ENCODE measurements at places on chromosomes 7 and 10. TPM values are rescaled to one million over a fixed set of nuclear protein-coding genes. Genes with fewer than 3 reads are reported as not detected.

DNA sequence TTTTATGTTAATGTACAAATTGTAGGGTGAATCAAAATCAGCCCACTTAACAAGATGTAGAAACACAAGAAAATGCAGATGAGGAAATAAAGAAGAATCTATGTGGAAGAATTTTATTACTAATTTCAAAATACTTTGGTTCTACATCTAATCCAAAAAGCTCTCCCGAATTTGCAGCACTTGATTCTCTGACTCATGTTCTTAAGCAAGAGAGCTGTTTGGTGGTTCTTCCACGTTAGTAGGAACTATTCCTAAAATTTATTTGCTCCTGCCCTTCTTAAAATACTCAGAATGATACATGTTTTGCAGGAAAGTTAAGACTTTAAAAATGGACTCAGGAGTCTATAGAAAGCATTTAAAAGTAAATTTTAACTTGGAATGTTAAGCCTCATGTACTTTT is 91.8 kb downstream of the ZMYND11 start:
- DNase-seq: no peak

- DNase-seq: no peak
These were observed 494.1 kb upstream of the SEMA3A start for GRCh38 chr7:84688671-84689070.

GRCh38 chr10:7255517-7255916 is 155.3 kb downstream of the SFMBT2 start:
- DNase-seq: no peak

DNA sequence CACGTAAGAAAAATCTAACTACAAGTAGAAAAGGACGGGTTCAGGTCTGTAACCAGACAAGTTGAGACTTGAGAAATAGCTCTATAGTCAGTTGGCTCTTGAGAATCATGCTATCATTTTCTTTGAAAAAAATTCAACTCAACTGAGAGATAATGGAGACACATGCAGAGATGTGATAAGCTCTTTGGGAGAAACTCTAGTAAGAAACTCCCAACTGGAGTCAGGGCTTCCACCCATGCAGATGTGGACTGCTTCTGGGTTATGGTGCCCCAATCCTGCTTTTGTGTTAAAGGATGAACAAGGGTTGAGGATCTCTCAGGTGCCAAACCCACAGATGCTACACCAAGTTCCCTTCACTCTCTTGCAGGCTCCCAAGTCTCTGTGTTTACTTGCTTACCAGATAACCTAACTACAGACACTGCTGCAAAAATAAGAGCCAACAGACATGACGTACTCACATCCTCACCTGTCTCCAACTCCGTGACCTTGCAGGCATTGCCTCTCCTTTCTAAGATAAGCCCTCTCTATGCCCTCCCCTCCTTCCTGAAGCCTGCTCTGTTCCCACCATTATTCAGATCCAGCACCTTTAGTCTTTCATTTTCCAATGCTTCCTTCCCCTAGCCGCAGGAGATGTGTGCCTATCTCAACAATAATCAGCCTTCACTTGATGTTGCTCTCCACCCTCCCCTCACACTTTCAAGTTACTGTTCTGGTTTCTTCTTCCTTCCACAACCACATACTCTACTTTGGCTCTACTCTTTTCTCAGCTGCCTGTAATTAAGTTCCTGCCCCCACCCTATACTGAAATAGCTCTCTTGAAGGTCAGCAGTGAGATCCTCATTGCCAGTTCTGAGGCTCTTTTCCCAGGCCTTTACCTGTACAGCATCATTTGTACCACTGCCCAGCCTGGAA is 130.0 kb downstream of the ICA1 start:
- DNase-seq: no peak

WDR37 gene
- total RNA-seq: 10.6 TPM

NME8 gene
- total RNA-seq: not detected

Data from epithelial cell of proximal tubule (primary cell).